Vagina (tissue), 2 donors: ENCODE measurements at places on chromosomes 7 and 10.

- no peak for DNase-seq
- H3K36me3 ChIP-seq = no peaks in the 10 kb centered on the region
- H3K27ac ChIP-seq = no peak overlapping the region
- no peak overlapping the region for H3K4me3 ChIP-seq
- no peaks in the 10 kb centered on the region for H3K4me1 ChIP-seq
- no peaks in the 10 kb centered on the region for H3K27me3 ChIP-seq
Measured at GRCh38 chr7:99309111-99309510, 16.6 kb upstream of the ARPC1A start.

DNA sequence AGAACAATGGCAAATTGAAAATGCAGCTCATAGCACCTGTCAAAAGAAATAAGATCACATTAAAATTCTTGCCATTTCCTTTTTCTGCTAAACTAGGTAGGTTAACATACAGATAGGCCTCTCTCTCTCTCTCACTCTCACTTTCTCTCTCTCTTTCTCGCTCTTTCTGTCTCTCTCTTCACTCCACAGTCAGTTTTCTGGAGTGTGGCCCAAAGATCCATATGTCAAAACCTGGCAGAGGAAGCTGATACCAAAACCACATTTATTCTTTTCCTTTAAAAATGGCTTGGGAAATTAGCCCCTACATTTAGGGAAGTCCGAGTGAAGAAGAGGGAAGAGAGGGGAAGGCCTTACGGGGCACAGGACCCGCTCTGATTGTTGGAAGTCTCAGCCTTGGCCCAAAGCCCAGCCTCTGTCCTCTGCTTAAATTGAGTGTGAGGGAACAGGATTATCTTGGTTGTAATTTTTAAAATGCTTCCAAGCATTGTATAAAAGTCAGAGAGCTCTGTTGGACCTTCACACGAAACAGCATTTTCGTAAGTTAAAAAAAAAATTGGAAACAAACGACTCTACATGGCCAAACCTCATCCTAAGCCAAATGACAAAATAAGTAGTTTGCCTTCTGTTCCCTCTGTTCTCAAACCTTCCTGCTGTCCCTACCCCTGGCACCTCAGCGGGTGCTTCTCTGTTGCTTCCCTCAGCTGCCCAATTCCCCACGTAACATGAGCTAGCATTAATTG lies 83.2 kb downstream of the FRMD4A start:
- no peak overlapping the region for H3K4me3 ChIP-seq
- H3K27me3 ChIP-seq = no peaks in the 10 kb centered on the region
- DNase-seq = no peak
- no peaks in the 10 kb centered on the region for H3K36me3 ChIP-seq
- H3K27ac ChIP-seq = no peak overlapping the region

DNA sequence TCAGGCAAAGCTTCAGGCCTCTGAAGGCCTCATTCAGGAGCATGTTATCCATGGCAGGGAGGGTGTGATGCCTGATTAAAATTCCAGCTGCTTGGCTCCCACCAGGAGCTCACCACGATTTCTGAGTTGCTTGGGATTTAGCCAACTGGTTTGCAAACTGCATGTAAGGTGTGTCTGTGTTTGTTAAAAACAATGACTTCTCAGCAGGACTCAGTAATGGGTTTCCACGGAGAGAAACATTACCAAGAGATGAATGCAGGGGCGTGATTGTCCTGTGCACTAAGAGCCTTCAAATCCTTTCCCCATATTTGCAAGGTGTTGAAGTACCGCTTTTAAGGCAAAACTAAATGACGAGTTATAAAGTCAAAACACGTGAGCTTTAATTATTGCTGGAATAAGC lies 88.8 kb upstream of the BTBD16 start:
- H3K27ac ChIP-seq = peak overlapping the region; percentile 20
- H3K4me1 ChIP-seq = peaks cover 28% of the 10 kb centered on the region
- no peaks in the 10 kb centered on the region for H3K27me3 ChIP-seq
- no peak overlapping the region for H3K4me3 ChIP-seq

GRCh38 chr10:128187788-128188185 lies 61.6 kb upstream of the MKI67 start:
- H3K36me3 ChIP-seq = no peaks in the 10 kb centered on the region
- H3K4me3 ChIP-seq = no peak overlapping the region
- H3K4me1 ChIP-seq = no peaks in the 10 kb centered on the region
- no peak for DNase-seq
- no peak overlapping the region for H3K27ac ChIP-seq

GRCh38 chr7:106464651-106465050 lies 179.9 kb upstream of the NAMPT start:
- no peak for DNase-seq
- no peaks in the 10 kb centered on the region for H3K27me3 ChIP-seq
- H3K4me3 ChIP-seq = no peak overlapping the region
- H3K27ac ChIP-seq = no peak overlapping the region
- H3K36me3 ChIP-seq = no peaks in the 10 kb centered on the region
- H3K4me1 ChIP-seq = no peaks in the 10 kb centered on the region

DNA sequence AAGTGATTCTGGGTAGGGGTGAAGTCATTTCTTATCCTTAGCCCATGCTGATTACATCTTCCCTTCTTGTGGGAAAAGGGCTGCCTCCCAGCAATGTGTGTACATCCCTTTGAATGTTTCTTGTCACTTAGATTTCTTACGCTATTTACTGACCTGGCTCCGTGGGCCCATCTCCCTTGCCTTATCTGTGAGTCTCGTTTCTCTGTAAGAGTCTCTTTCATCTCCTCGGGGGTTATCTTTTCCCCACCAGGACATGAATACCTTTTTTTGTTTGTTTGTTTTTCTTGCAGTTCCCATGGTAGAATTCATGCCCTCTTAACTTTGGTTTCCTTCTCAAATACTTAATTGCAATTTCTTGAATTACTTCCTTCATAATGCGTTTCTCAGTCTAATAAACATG lies 107.7 kb downstream of the BAMBI start:
- no peaks in the 10 kb centered on the region for H3K27me3 ChIP-seq
- no peaks in the 10 kb centered on the region for H3K4me1 ChIP-seq
- no peaks in the 10 kb centered on the region for H3K36me3 ChIP-seq
- no peak overlapping the region for H3K4me3 ChIP-seq

- H3K27ac ChIP-seq = no peak overlapping the region
- no peaks in the 10 kb centered on the region for H3K27me3 ChIP-seq
- no peaks in the 10 kb centered on the region for H3K36me3 ChIP-seq
Measured at GRCh38 chr10:102962267-102962666, 44.2 kb downstream of the CNNM2 start.

- DNase-seq = no peak
- no peak overlapping the region for H3K27ac ChIP-seq
Measured at GRCh38 chr10:86250399-86250798, 116.2 kb downstream of the GRID1 start.

GRCh38 chr7:118731854-118732253 lies 507.4 kb downstream of the ANKRD7 start:
- H3K4me1 ChIP-seq = no peaks in the 10 kb centered on the region
- no peaks in the 10 kb centered on the region for H3K27me3 ChIP-seq
- no peak overlapping the region for H3K27ac ChIP-seq
- no peaks in the 10 kb centered on the region for H3K36me3 ChIP-seq

DNA sequence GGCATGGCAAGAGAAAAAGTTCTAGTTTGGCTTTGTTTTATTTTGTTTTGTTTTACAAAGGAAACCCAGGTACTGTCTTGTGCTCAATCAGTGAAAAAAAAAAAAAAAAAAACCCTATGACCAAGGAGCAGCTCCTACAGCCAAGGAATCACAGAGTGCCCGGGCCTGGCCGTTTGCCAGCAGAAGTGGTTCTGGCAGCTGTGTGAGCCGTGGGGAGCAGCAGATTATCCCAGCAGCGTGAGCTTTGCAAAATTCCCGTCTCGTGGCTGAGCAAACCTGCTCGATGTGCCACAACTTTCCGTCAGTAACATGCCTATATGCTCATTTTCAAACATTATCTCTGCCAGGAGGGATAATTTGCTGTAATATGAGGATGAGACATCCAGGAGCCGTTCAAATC lies 293.7 kb downstream of the POU6F2 start:
- no peak for DNase-seq
- no peaks in the 10 kb centered on the region for H3K4me1 ChIP-seq
- H3K27me3 ChIP-seq = no peaks in the 10 kb centered on the region
- H3K36me3 ChIP-seq = no peaks in the 10 kb centered on the region
- no peak overlapping the region for H3K27ac ChIP-seq
- H3K4me3 ChIP-seq = no peak overlapping the region

GRCh38 chr10:43123361-43124093 lies 14.7 kb upstream of the CSGALNACT2 start:
- peaks cover 4% of the 10 kb centered on the region for H3K4me1 ChIP-seq
- no peaks in the 10 kb centered on the region for H3K27me3 ChIP-seq
- no peak overlapping the region for H3K4me3 ChIP-seq
- H3K36me3 ChIP-seq = no peaks in the 10 kb centered on the region

- no peak overlapping the region for H3K27ac ChIP-seq
- DNase-seq = no peak
- no peak overlapping the region for H3K4me3 ChIP-seq
Measured at GRCh38 chr7:6128205-6128604, 97.0 kb downstream of the ANKRD61 start.

GRCh38 chr10:129323879-129324278 lies 143.2 kb upstream of the MGMT start:
- no peak overlapping the region for H3K27ac ChIP-seq
- H3K4me3 ChIP-seq = no peak overlapping the region
- DNase-seq = no peak

- H3K27ac ChIP-seq = no peak overlapping the region
- peaks cover 23% of the 10 kb centered on the region for H3K4me1 ChIP-seq
- H3K27me3 ChIP-seq = no peaks in the 10 kb centered on the region
- DNase-seq = no peak
- H3K4me3 ChIP-seq = no peak overlapping the region
- H3K36me3 ChIP-seq = no peaks in the 10 kb centered on the region
Measured at GRCh38 chr7:141012044-141012685, 2.6 kb downstream of the MRPS33 start.

DNA sequence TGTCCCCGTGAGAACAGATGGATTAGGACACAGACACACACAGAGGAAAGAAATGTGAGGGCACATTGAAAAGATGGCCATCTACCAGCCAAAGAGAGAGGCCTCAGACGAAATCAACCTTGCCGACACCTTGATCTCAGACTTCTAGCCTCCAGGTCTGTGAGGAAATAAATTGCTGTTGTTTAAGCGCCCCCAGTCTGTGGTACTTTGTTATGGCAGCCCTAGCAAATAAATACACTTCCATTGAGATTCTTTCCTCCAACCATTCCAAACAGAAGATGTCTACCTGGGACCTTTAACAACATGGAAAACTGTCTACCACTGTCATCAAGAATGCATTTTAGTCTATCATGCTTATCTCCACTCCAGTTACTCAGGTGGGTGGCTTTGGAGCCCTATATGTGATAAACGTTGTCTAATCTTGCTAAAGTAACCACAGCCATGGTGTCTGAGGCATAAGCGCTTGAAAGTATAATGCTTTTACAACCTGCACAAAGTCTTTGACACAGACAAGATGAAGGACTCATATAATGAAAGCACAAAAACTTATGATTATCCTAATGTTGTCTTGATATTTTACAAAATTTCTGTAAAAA lies 244.3 kb downstream of the MTERF1 start:
- no peak overlapping the region for H3K4me3 ChIP-seq
- no peaks in the 10 kb centered on the region for H3K36me3 ChIP-seq
- no peaks in the 10 kb centered on the region for H3K27me3 ChIP-seq
- no peaks in the 10 kb centered on the region for H3K4me1 ChIP-seq
- H3K27ac ChIP-seq = no peak overlapping the region
- DNase-seq = no peak

GRCh38 chr10:97708976-97709946 lies 4.3 kb upstream of the MARVELD1 start:
- H3K27me3 ChIP-seq = no peaks in the 10 kb centered on the region
- H3K4me3 ChIP-seq = no peak overlapping the region
- H3K27ac ChIP-seq = peak overlapping the region; percentile 56

GRCh38 chr7:106944035-106944665 lies 79.1 kb downstream of the PIK3CG start:
- no peak for DNase-seq
- no peaks in the 10 kb centered on the region for H3K4me1 ChIP-seq
- no peaks in the 10 kb centered on the region for H3K36me3 ChIP-seq
- no peaks in the 10 kb centered on the region for H3K27me3 ChIP-seq

- no peaks in the 10 kb centered on the region for H3K27me3 ChIP-seq
- no peak for DNase-seq
- no peak overlapping the region for H3K27ac ChIP-seq
- H3K4me3 ChIP-seq = no peak overlapping the region
Measured at GRCh38 chr7:14196555-14196954, 207.1 kb upstream of the ETV1 start.

- no peak overlapping the region for H3K4me3 ChIP-seq
- no peaks in the 10 kb centered on the region for H3K27me3 ChIP-seq
- no peak for DNase-seq
- no peaks in the 10 kb centered on the region for H3K4me1 ChIP-seq
- no peaks in the 10 kb centered on the region for H3K36me3 ChIP-seq
- H3K27ac ChIP-seq = no peak overlapping the region
Measured at GRCh38 chr7:42400211-42400772, 163.3 kb upstream of the GLI3 start.

DNA sequence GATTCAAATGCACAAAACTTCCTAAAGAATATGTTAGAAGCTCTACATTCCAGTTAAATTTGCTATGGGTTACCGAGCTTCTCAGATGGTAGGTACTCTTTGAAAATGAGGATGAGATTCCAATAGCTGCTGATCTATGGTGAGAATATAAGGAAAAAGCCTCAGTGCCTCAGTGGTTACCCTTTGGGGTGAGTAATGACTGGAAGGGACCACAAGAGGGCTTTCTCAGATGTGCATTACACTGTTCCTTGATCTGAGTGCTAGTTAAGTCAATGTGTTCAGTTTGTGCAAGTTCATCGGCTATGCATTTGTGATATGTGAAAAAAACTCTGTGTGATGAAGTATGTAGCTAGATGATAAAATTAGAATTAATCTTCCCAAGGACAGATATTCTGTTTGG lies 3.5 kb downstream of the NRCAM start:
- H3K4me3 ChIP-seq = no peak overlapping the region
- no peak for DNase-seq
- H3K36me3 ChIP-seq = no peaks in the 10 kb centered on the region
- no peak overlapping the region for H3K27ac ChIP-seq
- H3K4me1 ChIP-seq = peaks cover 18% of the 10 kb centered on the region
